Esophagus mucosa (tissue), 1 donor: ENCODE measurements at places on chromosomes 11 and 22. TPM values are rescaled to one million over a fixed set of nuclear protein-coding genes. Genes with fewer than 3 reads are reported as not detected.

GRCh38 chr11:88327061-88327460 is 10.5 kb downstream of the CTSC start:
- ATAC-seq = no peak

- no peak for ATAC-seq
Measured at GRCh38 chr11:72375241-72375960, 58.9 kb downstream of the CLPB start.

DNA sequence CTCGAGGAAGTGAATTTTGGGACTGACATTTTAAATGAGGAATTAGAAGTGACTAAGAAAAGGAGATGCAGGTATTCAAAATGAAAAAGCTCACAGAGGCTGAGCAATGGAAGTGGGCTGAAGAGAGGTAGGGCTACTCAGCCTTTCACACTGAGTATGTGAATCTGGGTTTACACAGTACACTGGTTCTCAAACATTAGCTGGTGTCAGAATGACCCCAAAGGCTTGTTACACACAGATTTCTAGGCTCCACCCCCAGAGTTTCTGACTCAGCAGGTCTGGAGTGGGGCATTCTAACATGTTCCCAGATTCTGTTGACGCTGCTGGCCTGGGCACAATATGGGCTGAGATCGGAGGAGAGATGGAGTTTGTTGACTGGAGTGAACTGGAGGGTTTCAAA is 32.8 kb downstream of the CADM1 start:
- ATAC-seq = no peak

DNA sequence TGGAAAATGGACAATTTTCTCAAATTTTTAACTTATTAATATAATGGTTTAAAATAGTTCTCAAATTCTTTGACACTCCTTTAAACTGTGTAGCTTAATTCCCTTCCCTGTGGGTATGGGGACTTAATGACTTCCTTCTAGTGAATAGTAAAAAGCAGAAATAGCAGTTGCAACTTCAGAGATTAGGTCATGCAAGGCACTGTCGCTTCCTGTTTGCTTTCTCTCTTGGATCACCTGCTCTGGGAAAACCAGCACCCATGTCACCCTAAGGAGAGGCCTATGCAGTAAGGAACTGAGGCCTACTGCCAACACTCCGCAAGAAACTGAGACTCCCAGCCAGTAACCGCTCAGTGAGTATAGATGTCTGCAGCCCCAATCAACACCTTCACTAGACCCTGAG is 5.5 kb upstream of the PANX3 start:
- ATAC-seq = no peak

DNA sequence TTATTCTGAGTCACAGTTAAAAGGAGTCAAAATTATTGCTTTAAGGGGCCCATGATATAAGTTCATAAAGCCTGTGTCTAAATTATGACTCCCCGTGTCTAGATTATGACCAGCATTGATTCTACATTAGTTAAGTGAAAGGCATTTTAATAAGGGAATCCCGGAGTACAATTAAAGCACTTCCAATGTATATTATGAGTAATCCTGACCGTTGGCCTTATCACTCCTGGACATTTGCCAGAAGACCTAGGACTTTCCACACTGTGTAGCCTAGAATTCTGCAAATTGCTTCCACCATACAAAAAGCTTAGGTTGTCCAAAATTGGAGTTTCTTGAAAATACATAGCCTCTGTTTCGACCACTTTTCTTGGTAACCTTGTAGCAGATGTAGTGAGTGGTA is 1292.6 kb downstream of the LRRC4C start:
- ATAC-seq = no peak

GRCh38 chr11:18720808-18721560 is 5.0 kb downstream of the IGSF22 start:
- ATAC-seq = peak; percentile 80

DNA sequence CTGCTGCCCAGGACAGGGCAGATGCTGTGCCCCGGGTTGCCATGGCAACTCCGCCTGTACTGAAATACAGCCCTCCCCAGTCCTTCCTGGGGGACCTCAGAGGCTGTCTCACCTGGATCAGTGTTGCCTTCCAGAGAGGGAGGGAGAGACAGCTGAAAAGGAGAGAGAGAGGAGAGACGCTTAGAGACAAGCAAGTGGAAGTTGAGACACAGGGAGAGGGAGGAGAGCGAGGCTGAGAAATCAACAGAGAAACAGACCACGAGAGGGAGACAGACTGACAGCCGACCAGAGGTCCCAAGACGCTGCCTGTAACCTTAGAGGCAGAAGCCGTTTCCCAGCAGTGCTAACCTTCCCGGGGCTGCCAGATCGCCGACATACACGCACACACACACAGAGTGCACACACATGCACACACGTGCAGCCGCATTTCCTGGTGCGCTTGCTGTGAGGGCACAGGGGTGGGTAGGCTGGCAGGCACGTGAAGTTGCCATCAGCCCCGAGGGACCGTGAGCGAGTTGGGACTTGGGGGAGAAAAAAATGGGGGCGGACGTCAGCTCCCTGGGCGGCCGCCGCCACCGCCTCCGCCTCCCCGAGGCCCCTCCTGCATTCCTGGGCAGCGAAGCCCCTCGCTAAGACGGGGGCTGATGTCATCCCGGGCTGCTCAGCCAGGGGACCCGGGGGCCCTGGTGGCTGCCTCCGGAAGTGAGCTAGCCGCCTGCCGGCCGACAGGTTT is 88.6 kb upstream of the CRYBB3 start:
- peak; percentile 68 for ATAC-seq

GRCh38 chr11:66639066-66639813 is 737 bp downstream of the RBM4 start:
- no peak for ATAC-seq

- no peak for ATAC-seq
Measured at GRCh38 chr11:38345286-38345685, 1747.2 kb upstream of the RAG2 start.

DNA sequence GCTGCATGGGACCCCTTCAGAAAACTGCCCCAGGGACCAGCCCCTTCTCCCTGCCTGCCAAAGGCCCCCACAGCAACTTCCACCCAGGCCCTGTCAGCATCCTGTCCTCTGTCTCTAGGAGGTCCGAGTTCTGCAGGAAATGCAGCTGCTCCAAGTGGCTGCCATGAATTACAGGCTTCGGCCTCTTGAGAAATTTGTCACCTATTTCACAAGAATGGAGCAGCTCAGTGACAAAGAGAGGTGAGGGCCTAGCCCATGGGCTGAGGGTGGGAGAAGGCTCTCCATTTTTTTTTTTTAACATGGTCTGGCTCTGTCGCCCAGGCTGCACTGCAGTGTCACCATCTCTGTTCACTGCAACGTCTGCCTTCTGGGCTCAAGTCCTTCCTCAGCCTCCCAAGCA is 7.3 kb downstream of the RGL4 start:
- no peak for ATAC-seq

DNA sequence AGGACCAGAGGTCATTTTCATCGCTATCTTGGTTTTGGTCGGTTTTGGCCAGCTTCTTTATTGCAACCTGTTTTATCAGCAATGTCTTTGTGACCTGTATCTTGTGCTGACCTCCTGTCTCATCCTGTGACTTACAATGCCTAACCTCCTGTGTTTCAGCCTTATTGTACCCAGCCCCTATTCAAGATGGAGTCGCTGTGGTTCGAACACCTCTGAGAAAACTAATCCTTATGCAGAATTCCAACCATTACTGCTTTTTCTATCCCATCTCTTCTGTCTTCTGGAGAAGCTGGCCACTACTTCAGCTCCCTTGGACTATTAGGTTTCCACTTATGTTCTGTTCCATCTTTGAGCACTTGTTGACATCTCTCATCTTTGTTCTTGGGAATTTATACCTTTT is 62.6 kb downstream of the METTL15 start:
- ATAC-seq = no peak

DNA sequence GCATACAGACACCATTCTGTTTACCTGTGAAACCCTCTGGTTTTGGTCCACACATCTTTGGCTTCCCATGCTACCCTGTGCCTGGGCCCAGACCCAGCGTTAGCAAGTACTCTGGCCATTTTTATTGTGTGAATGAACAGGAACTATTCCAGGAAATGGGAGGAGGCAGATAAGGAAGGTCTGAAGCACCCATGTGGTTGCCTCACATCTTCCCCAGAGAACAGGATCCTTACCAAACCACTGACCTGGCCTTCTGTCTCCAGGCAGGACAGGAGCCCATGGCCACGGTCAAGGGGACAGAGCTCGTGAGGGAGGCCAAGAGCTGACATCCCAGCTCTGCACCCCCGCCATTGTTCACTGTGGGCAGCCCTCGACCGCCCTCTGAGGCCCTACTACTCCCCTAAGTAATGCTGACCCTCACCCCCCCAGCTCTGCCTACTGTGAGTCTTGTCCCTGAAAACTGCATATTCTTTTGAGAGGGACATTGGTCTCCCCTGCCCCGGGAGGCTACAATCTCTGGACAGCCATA is 97.7 kb upstream of the TP53I11 start:
- no peak for ATAC-seq

DNA sequence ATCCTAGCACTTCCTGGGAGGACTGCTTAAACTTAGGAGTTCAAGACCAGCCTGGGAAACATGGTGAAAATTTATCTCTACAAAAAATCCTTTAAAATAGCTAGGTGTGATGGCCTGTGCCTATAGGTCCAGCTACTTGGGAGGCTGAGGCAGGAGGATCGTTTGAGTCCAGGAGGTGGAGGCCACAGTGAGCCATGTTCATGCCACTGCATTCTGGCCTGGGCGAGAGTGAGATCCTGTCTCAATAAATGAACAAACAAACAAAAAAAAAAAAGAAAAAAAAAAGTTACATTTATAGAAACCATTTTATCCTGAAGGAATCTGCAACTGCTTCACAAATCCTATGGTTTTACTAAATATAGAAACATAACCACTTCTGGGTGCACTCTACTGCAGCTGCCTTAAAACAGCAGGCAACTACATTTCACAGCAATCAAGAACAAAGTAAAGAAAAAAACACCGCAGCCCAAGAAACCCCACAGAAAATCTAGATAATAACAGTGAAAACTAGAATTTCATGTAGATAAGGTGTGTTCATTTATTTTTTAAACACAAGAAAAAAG is 75.9 kb upstream of the GAB2 start:
- ATAC-seq = no peak

DNA sequence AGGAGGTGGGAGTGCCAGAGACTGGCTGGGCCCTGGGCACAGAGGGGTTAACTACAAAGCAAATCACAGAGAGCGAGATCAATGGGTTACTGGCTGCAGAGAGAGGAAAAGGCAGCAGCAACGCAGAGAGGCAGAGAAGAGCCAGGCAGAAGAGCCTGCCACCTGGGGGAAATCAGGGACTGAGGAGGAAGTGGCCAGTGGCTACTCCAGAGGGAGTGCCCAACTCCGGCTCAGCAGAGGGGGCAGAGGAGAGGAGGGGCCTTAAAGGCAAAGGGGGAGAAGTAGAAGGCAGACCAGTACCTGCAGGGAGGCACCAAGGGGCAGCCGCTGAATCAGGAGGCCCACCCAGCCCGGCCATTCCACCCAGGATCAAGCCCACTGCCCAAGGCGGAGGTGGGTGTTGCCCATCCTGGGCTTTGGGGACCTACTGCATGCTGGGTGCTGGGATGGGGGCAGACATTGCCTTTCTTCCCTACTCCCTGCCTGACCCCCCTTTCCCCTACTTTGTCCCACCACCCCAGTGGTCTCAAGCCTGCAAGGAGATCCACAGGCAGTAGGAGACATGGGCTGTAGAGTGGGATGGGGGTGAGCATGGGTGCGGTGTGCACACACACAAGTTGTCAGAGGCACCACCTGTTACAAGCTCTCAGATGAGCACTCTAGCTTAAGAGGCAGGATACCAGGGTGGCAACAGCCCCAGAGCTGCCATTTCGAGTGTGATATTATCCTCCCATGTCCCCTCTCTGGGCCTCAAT is 926 bp upstream of the GALR3 start:
- ATAC-seq = no peak

- ATAC-seq = no peak
Measured at GRCh38 chr11:15835788-15836411, 520.4 kb downstream of the SOX6 start.

DNA sequence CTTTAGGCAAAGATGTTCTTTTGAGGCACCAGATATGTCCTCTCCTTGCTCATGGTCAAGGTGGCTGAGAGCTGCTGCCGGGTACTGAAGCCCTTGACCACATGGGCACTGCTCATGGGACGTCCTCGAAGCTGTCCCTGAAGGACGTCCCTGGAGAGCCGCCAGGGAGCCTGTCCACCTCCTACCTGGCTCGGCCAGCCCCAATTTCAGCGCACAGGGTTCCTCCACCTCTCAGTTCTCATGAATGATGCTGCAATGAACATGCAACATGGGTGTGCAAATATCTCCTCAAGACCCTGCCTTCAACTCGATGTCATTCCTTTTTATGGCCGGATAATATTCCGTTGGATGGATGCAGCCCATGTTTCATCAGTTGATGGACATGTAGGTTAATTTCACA is 24.4 kb upstream of the TOLLIP start:
- ATAC-seq = no peak

- ATAC-seq = no peak
Measured at GRCh38 chr11:32138902-32139301, 48.0 kb downstream of the RCN1 start.

DNA sequence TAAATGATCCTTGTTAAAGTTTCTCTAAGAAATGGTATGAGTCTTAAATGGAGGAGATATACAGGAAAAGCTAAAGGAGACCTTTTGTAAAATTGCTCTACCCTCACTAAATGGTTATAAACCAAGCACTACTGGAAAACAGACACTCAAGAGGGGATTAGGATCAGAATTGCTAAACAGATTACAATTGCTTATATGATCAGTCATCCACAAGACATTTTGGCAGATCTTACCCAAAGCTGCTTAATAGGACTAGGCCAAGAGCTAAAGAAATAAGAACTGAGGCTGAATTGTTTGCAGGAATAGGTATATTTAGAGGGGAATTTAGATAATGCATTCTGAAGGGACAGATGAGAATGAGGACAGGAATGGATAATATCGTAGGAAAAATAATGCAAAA is 9.5 kb downstream of the HARBI1 start:
- ATAC-seq = no peak

GRCh38 chr11:117876341-117877119 is at the start of gene FXYD6:
Gene FXYD6 (minus strand): TSS chr11:117876658. CDS start chr11:117842776, 33,882 bp downstream.
- ATAC-seq = peak; percentile 32

IRAG1 gene
- 3.2 TPM for total RNA-seq

UBQLN3 gene
- not detected for total RNA-seq

IMMP1L gene
- total RNA-seq = 12.5 TPM

OR5P2 gene
- total RNA-seq = not detected

OR51B5 gene
- not detected for total RNA-seq

ADM2 gene
- total RNA-seq = 11.7 TPM

OR4A15 gene
- total RNA-seq = not detected

HSPB2 gene
- total RNA-seq = 0.32 TPM

APOBEC3B gene
- 5.0 TPM for total RNA-seq

FOLR2 gene
- 0.24 TPM for total RNA-seq

PRRG4 gene
- 36.9 TPM for total RNA-seq

LIF gene
- 0.24 TPM for total RNA-seq

LGR4 gene
- 22.8 TPM for total RNA-seq
